Stimulated activated CD8-positive, alpha-beta memory T cell treated with anti-CD3 and anti-CD28 coated beads, Interleukin-4, amount 100 ng/mL, for 4 hours (primary cell): ENCODE measurements at places on chromosomes 5 and 9.
A peak's percentile ranks its signal among the peaks of the same experiment; 100 is the strongest.

DNA sequence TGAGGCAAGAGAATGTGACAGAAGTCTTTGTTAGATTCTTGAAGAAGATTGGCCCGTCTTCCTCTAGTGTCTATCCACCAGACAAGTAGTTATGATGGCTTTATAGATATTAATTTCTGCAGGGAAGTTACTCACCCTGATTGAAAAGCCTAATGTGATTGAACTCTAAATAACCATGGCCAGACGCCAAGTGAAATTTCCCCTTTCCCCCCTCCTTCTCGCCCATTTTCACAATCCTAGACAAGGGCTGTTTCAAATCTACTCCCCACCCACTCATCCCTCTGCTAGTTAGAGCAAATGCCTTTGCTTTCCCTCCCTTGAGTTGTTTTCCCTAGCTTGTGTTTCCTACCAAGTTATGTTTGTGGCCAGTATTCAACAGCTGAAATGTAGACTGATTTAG lies 182.5 kb downstream of the TMEM167A start:
- DNase-seq = no peak

DNA sequence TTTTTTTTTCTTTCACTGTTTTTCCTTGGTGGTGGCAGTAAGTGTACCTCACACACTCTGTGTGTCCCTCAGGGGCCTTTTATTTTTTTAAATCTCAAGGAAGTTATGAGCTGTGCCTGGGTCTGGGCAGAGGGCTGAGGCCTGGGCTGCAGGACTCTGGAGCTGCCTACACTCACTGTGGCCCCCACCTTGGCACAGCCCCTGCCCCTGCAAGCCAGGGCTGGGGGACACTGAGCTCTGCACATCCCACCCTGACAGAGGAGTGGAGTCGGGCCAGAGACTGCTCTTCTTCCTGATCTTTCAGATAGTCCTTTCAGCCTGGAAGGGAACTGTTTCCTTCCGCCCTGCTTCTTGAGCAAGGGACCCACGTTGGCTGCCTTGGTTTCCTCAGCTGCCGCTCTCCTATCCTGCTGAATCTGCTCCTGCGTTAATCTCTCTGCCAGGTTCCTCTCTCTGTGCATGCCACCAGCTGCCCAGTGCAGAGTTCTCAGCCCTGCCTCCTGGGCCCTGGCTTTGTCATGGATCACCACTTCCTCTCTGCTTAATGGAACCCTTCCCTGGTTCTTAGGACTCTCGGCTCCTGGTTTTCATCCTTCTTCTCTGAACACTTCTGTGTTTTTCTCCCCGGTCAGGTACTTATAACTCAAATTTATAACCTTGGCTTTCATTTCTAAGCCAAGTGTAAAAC lies 502.3 kb downstream of the DIRAS2 start:
- DNase-seq = no peak

- DNase-seq = no peak
Observed at GRCh38 chr9:71886015-71886414, 25.0 kb downstream of the ABHD17B start.

DNA sequence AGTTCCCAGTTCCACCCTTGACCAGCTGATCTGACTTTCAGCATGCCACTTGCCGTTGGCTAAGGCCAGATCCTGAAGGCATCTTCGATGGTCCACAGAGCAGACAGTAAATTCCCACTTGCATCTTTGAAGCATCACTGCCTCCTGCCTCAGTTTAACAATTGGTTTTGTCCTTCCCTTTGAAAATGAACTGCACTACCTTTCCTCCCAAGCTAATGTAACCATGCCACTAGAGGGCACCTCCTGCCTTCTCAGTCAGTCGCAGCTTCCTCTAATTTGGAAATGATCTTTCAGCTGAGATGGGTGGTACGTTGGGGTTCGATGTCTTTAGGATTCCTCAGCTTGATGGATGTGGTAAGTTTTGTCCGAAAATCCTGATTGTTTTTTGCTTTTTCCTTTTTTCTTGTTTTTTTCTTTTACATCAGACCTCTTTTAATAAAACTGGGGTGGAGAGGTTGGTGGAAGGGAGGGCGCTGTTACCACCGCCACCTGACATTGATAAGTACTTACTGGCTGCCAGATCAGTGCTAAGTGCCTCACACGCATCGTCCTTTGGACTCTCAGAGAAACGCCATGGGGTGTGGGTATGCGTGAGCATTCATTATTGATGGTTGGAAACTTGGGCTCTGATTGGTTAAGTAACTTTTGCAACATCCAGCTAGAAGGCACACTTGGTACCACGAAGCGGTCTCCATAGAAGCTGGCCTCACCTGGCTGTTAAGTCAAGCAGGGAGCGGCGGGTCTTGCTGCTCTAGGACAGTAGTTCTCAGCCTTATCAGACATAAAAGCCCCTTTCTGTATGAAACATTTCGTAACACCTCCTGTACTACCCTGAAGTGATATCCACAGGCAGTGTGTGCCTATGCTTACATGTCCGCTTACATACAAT lies 16.9 kb downstream of the PTTG1 start:
- peak; percentile 23 for DNase-seq

DNA sequence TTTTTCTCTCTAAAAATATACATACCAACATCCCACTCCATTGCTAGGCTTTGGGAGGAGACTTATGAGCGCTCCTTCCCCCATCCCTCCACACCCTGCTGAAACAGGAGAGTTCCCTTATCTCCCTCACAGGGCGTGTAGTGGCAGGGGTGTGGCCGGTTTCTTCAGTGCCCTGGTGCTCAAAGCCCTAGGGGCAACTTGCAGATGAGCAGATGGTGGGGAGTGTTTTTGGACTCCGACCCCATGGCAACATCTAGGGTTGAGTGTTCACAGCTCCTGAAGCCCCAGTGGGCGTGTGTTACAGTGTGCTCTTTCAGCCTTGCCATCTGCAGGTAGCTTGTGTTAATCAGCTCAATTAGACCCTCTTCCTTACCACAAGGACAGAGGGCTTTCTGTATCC lies 409.5 kb downstream of the MAT2B start:
- no peak for DNase-seq

GRCh38 chr5:179614745-179615144 lies 8.7 kb downstream of the HNRNPH1 start:
- DNase-seq = no peak

- no peak for DNase-seq
Observed at GRCh38 chr5:172868924-172869591, 35.0 kb downstream of the ERGIC1 start.

- no peak for DNase-seq
Observed at GRCh38 chr5:180155365-180155926, 53.6 kb downstream of the RASGEF1C start.

- DNase-seq = no peak
Observed at GRCh38 chr9:136361047-136361753, 2.3 kb downstream of the DNLZ start.
